ENCODE measurements at places on chromosomes 4 and X.

GRCh38 chr4:120963449-120963848 lies 40.9 kb upstream of the PRDM5 start:
- no peak for DNase-seq

GRCh38 chr4:128155231-128155855 lies 94.2 kb downstream of the LARP1B start:
- DNase-seq: no peak

GRCh38 chrX:37753384-37753783 lies 26.5 kb upstream of the CYBB start:
- no peak for DNase-seq

- no peak for DNase-seq
Observed at GRCh38 chr4:54714631-54715030, 56.9 kb downstream of the KIT start.

- DNase-seq: no peak
Observed at GRCh38 chr4:3316146-3316545, 23.3 kb downstream of the RGS12 start.

- DNase-seq: no peak
Observed at GRCh38 chr4:41362621-41363383, 106.1 kb downstream of the UCHL1 start.

GRCh38 chrX:63755892-63756291 lies 29.1 kb downstream of the ARHGEF9 start:
- DNase-seq: no peak

DNA sequence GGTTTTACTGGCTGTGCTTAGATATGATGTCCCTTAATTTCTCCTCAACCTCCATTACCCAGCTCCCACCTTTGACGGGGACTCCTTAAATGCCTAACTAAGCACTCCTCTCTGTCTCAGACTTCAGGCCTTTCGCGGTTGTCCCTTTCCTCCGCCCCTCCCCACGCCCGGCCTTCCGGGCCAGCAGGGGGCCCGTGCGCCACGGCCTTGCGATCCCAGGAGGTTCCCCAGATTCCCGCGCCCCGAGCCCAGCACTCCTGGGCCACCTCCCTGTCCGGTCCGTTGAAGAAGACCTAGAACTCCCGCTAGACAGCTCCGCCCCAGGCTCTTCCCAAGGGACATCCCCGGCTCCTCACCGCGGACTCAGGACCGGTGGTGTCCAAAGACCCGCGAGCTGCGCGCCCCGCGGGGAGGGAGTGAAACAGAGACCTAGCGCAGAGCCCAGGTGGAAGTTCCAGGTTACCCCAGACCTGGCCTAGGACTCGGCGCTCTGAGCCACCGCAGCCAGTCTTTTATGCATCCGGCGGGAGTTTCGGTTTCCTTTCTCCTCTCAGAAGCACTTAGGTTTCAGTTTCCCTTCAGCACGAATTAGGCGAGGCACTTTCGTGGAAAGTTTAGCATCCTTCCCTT lies at the start of gene DDX60:
Gene DDX60, minus strand, starts transcription at position 487 of the 630 bp plus-strand sequence. CDS start 7,493 bp downstream, outside the sequence.
- DNase-seq: peak; percentile 66

Data from NAMALWA (cell line).